ENCODE measurements at places on chromosomes 6 and 20.

GRCh38 chr6:161796681-161797080, 522.8 kb upstream of the AGPAT4 start:
- no peak for DNase-seq

- DNase-seq = no peak
Measured at GRCh38 chr6:135488023-135488422, 9.5 kb downstream of the AHI1 start.

DNA sequence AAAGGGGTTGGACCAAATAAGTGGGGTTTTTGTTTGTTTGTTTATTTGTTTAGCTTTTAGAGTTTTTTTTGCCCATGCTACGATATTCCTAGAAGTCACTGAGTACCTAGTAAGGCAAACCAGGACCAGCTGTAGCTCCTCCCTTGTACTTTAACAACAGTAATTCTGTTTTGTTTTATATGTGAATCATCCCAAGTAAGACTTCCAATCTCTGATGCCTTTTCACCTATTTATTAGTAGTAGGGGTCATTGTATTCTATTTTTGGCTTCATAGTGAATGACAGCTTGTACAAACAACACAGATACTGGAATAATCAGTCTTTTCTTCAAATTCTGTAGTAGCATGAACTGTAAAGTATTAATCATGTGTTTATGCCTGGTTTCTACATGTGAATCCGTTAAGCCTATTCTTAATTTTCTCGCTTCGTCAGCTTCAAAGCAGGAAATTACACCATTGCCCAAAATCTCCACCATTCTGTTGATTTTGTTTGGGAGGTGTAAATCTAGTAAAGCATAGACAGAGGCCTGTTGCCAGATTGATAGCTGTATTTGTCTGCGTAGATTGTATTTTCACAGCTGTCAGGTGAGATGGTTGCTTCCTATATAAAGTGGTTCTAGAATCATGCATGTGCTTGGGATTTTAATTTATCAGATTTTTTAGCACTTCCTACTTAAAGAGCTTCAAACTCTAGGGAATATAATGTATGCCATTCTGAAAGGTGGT, 151.5 kb upstream of the FLRT3 start:
- no peak for DNase-seq

DNA sequence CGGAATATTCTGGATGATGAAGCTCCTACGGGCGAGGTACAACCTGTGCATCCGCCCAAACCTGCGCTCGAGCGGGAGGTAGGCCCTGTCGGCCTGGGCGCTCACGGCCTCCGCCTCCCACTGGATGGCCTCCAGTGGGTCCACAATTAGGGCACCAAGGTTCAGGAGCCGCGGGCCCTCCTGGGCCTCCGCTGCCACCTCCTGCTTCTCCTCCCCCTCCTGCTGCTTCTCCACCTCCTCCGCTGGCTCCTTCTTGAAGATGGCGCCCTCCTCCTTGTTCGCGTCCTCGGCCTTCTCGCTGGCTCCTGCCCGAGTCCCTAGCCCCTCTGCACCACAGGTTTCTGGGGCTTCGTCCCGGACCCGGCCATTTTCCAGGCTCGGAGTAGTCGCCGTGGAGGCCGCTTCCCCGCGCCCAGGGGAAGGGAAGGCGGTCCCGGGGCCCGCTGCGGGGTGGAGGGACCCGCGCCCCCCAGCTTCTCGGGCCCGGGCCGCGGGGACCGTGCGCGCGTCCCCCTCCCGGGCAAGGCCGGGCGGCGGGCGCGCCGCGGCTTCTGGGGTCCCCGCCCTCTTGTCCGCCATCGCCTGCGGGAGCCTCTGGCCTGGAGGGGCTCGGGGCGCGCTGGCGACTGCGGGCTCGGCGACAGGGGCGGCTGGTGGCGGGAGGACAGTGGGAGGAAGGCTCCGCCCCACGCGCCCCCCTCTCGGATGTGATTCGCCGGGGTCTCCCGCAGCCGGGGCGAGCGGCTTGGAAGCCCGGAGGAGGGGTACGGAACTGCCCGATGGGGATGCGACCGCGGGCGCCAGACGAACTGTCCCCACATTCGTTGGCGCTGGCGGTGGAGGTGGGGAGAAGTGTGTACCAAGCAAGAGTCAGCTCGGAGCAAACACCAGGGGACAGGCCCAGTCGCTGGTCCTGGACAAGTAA, 17.6 kb downstream of the PLAGL2 start:
- no peak for DNase-seq

DNA sequence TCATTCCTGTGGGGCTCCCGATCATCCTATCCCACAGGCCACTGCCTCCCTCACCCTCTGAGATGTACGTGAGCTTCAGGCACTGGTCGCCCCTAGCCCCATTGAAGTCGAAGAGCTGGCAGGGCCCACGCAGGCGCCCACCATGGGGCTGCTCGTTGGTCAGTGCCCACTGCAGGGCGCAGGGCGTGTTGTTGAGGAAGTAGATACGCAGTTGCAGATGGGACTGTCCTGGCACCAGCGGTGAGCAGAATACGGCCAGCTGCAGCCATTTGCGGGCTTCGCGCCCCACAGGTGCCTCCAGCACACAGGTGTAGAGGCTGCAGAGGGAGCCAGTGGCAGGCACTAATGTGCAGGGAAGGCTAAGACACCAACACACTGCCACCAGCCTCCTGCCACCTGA, 6.2 kb downstream of the UNC5CL start:
- no peak for DNase-seq

GRCh38 chr20:41232973-41233926, 84.3 kb downstream of the ZHX3 start:
- no peak for DNase-seq

GRCh38 chr6:136201732-136202131, 48.4 kb downstream of the MTFR2 start:
- no peak for DNase-seq

DNA sequence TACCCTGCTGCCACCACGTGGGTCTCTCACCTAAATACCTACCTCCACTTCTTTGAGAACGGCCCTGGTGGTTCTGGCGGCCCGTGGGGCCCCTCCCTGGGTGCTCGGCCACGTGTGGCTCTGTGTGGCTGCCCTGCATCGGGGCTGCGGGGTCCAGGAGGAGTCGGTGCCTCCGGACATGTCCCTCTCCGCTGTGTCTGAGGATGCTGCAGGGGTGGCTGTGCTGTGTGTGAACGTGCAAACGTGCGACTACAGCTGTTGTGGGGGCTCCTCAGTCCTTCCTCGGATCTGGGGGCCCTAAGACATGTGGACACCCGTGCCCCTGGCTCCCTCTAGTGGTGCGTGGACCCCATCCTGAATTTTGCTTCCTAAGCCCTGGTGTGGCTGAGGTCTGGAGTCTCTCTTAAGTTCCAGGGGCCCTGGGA, 691.8 kb downstream of the QKI start:
- no peak for DNase-seq

DNA sequence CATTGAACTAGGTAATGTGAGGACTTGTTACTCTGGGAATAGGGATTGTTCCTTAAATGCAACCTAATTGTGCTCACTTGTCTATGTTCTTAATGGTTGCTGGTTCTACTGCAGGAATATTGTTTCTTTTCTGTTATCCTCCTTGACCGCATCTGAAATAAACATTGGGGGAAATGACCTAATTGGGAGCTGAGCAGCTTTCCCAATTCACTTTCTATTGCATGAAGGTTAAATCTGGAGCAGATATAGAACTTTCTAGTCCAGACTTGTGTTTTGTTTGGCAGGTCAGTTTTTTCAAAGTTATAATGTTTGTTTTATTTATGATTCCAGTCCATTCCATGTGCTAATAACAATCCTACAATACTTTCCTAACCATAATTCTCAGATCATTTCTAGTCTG, 981.0 kb upstream of the CITED2 start:
- DNase-seq = no peak

DNA sequence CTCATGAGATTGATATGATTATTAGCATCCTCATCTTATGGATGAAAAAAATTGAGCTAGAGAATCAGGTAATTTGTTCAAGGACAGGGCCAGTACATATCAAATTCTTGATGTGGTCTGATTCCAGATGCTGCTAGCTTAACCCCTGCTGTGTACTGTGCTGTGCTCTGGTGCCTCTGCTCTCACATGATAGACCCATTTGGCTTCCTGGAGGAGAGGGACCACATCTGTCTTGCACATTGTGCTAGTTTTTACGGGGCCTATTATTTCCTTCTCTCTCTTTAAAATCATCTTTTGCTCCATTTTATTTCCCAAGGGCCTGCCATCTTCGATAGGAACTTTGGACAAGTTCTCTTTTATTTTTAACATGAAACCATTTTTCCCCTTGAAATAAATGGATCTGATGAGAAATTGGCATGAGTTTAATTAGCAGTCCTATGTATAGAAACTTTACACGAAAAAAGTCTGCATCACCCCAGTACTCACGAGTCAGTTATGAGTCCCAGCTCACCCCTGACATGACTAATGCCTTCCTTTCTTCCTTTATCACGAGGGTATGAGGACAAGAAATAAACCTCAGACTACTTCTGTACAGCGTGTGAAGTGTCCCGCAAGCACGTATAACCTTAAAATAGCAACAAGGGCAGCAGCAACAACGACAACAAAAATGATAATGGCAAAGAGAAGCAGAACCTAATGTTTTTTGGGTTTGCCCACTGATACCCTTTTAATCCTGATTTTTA, 26.5 kb downstream of the CD109 start:
- no peak for DNase-seq

GRCh38 chr20:47660602-47660905, 124.7 kb downstream of the SULF2 start:
- no peak for DNase-seq

DNA sequence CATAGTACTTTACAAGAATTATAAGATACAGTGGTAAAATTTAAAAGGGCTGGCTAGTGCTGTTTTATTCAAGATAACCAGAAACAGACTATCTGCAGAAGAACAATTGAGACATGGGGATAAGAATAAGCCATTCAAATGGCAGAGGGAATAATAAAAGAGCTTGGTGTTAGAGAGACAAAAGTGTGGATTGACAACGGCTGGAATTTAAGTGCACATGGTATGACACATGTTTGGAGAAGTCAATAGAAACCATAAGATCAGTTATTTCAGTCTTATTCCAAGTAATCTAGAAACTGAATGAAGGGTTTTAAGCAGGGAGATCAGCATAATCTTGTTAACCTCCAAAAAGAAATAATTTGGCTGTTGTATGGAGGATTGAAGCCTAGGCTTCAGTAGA, 1205.5 kb upstream of the CITED2 start:
- DNase-seq = no peak

GRCh38 chr20:37642246-37642645, 51.6 kb upstream of the CTNNBL1 start:
- DNase-seq = no peak
